ENCODE measurements at places on chromosomes 1 and 21.

DNA sequence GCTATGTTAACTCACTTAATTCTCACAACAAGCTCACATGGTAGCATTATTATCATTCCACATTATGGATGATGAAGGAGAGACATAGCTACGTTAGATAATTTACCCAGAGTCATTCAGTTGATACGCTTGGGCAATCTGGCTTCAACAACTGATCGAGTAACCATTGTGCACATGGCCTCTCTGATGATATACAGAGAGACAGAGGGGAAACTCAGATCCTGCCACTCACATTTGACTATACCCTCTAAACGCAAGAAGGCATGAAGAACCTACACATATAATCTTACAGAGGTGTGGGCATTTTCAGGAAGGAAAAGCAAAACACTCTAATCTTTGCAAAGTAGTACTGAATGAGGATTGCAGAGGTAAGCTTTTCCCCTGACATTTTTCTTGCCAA lies 360.1 kb downstream of the BARHL2 start:
- DNase-seq: no peak
- H3K27ac ChIP-seq: no peak overlapping the region
- H3K36me3 ChIP-seq: no peaks in the 10 kb centered on the region
- H3K27me3 ChIP-seq: no peaks in the 10 kb centered on the region
- no peak overlapping the region for H3K4me3 ChIP-seq
- no peaks in the 10 kb centered on the region for H3K4me1 ChIP-seq

GRCh38 chr21:36320421-36321324 lies 676 bp downstream of the MORC3 start:
- peaks cover 6% of the 10 kb centered on the region for H3K27me3 ChIP-seq
- peaks cover 29% of the 10 kb centered on the region for H3K4me1 ChIP-seq
- peak overlapping the region; percentile 96 for H3K4me3 ChIP-seq
- peak overlapping the region; percentile 58 for H3K27ac ChIP-seq
- peak; percentile 64 for DNase-seq

DNA sequence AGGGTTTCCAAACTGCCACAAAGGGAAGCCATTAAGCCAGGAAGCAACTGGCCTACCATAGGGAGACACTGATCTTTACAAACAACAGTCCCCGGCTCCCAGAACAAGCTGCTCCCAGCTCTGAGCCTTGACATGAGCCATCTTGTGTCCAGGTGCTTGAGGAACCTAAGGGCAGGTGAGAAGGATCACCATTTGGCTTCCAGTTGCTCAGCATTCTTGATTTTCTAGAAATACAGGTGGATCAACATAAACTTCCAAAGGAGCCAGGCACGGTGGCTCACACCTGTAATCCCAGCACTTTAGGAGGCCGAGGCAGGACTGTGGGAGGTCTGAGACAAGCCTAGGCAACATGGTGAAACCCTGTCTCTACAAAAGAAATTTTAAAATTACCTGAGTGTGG lies 21.6 kb downstream of the ZBTB17 start:
- H3K36me3 ChIP-seq: peaks cover 3% of the 10 kb centered on the region
- DNase-seq: no peak
- peaks cover 36% of the 10 kb centered on the region for H3K4me1 ChIP-seq
- no peaks in the 10 kb centered on the region for H3K27me3 ChIP-seq

DNA sequence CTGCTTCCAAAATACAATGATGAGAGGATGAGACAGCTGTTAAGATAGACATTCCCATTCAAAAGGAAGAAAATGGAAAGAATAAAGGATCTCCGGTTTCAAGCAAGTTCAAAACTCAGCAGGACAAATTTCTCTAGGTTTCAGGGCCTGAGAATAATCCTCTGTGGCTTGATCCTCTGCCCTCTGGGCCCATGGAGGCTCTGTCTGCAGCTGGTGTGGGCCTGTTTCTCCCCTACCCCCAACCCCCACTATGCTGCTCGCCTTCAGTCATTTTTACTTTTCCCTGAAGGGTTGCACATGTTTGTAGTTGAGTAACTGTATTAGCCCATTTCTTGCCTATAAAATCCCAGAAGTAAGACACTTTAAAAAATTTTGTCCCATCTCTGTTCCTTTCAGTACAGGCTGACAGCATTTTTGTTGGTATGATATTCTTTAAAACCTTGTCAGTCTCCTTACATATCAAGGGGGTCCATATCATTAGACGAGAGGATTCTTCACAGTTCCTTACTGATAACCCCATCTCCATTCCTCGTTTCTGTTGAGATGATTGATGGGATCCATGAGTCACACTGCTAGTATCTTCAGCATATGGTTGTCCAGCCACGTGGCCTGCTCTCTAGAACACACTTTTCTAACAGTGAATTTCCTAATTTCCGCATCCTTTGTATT lies 10.5 kb downstream of the ZMYM4 start:
- peaks cover 30% of the 10 kb centered on the region for H3K36me3 ChIP-seq
- H3K4me3 ChIP-seq: no peak overlapping the region
- H3K4me1 ChIP-seq: no peaks in the 10 kb centered on the region
- H3K27ac ChIP-seq: no peak overlapping the region
- no peak for DNase-seq
- no peaks in the 10 kb centered on the region for H3K27me3 ChIP-seq

DNA sequence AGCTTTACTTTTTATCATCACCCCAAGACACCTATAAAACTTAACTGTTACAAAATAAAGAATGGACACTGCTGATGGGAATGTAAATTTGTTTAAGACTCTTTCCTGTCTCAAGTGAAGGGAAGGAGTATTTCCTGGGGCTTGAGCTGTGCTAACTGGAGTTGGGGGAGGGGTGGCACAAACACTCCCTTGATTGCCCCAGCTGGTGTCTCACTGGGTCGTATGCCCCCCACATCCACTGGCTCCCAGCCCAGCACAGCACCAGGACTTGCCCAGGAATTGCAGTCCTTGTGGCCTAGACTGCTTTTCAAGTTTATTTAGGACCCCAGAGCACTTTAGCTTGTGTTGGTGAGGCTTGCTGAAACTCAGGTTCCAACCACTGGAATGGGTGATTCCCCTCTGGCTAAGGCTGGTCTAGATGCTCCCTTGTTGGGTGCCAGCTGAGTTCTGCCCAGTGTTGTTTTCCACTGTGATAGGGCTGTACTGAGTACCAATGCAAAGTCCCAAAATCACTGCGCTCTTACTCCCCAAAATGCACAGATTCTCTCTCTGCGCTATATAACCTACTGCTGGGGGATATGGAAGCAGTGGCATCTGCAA lies 49.1 kb upstream of the DR1 start:
- no peaks in the 10 kb centered on the region for H3K36me3 ChIP-seq
- no peaks in the 10 kb centered on the region for H3K27me3 ChIP-seq
- H3K4me3 ChIP-seq: no peak overlapping the region
- H3K4me1 ChIP-seq: no peaks in the 10 kb centered on the region

- H3K4me3 ChIP-seq: no peak overlapping the region
- H3K27ac ChIP-seq: no peak overlapping the region
- H3K36me3 ChIP-seq: peaks cover 22% of the 10 kb centered on the region
- H3K4me1 ChIP-seq: peaks cover 34% of the 10 kb centered on the region
Measured at GRCh38 chr1:12436817-12437599, 181.0 kb downstream of the DHRS3 start.

DNA sequence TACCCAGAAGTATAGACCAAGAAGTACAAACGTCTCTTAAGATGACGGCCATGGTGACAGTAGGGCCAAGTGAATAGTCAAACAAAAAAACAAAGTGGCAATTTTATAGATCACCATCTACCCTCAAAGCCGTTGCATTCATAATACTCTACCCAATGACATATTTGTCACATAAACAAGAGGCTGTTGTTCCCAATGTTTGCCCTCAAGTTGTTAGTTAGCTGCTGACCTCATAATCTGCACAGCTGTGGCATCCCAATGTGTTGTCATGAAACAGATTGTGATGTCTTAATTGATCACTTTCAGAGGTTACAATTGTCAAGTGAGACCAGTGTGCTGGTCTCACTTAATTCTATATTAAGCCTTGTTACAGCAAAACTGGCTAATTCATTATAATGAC lies 333.8 kb downstream of the ST6GALNAC3 start:
- no peaks in the 10 kb centered on the region for H3K27me3 ChIP-seq
- H3K4me1 ChIP-seq: peaks cover 68% of the 10 kb centered on the region
- no peak overlapping the region for H3K4me3 ChIP-seq
- DNase-seq: no peak
